Body of pancreas (tissue), 4 donors: ENCODE measurements at places on chromosomes 6 and 20.

- no peak for DNase-seq
- no peaks in the 10 kb centered on the region for H3K27me3 ChIP-seq
- H3K27ac ChIP-seq = no peak overlapping the region
- H3K4me3 ChIP-seq = no peak overlapping the region
- H3K4me1 ChIP-seq = no peaks in the 10 kb centered on the region
These were observed 70.6 kb downstream of the CDC40 start for GRCh38 chr6:110250838-110251237.

DNA sequence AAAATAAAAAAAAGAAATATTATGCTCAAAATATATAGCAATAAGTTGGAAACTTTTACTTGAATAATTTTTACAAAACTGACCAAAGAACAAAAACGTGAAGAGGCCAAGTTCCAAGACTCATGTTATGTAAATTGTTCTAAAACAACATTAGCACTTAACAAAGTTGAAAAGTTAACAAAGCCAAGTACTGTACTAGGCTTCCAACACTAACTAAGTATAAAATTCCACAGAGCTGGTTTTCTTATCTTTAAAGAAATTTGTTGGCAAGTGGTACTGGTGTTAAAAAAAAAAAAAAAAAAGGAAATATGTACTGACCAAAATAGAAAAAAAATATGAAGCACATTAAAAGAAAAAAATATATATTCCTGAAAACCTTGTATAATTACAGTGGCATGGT is 127.8 kb downstream of the SLC16A10 start:
- DNase-seq = no peak
- peak overlapping the region; percentile 24 for H3K27ac ChIP-seq
- H3K27me3 ChIP-seq = no peaks in the 10 kb centered on the region
- H3K36me3 ChIP-seq = no peaks in the 10 kb centered on the region
- no peak overlapping the region for H3K4me3 ChIP-seq
- peaks cover 13% of the 10 kb centered on the region for H3K4me1 ChIP-seq

DNA sequence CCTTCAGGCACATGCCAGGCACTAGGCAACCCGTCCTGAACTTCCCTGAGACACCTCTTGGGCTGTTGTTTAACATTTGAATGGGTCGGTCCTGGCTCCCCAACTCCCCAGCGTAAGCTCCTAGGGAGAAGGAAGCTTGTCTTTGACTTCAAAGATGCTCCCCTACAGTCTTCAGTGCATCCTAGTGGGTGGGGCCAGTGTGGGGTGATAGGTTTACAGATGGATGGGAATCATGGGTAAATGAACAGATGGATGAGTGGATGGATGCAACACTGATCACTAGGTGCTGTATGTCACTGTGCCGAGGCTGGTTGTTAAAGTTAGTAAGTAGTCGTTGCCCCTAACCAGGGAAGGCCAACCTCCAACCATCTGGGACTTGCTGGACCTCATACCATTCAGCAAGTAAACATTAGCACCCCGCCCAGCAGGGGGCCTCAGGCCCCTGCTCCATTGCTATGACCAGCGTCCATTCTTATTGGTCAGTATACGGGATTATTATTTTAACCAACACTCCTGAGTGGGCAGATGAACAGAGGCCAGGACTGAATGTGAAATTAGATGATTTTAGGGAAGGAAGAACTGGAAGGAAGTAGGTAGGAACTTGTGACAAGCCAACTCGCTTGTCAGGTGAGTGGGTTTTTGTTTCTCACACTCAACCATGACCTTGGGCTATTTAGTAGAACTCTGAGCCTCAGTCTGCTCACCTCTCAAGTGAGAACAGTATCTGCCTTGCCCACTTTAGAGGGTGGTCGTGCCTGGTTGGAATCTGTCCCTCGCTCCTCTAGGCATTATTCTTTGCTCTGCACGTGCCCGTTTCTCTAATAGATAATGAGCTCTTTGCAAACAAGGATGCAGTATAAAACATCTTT is 82.9 kb upstream of the FOXP4 start:
- H3K4me1 ChIP-seq = no peaks in the 10 kb centered on the region
- no peak overlapping the region for H3K27ac ChIP-seq
- no peaks in the 10 kb centered on the region for H3K36me3 ChIP-seq
- no peaks in the 10 kb centered on the region for H3K27me3 ChIP-seq
- no peak overlapping the region for H3K4me3 ChIP-seq

GRCh38 chr20:20229595-20229994 is 138.3 kb upstream of the INSM1 start:
- DNase-seq = no peak
- no peak overlapping the region for H3K4me3 ChIP-seq
- H3K36me3 ChIP-seq = no peaks in the 10 kb centered on the region
- no peak overlapping the region for H3K27ac ChIP-seq
- H3K27me3 ChIP-seq = no peaks in the 10 kb centered on the region

GRCh38 chr6:116528780-116529179 is 16.7 kb downstream of the TRAPPC3L start:
- H3K27me3 ChIP-seq = peaks cover 3% of the 10 kb centered on the region
- no peaks in the 10 kb centered on the region for H3K36me3 ChIP-seq
- no peak overlapping the region for H3K4me3 ChIP-seq
- no peak for DNase-seq

- no peaks in the 10 kb centered on the region for H3K36me3 ChIP-seq
- no peak for DNase-seq
- H3K27ac ChIP-seq = no peak overlapping the region
- no peak overlapping the region for H3K4me3 ChIP-seq
- H3K27me3 ChIP-seq = no peaks in the 10 kb centered on the region
These were observed 89.2 kb upstream of the STMND1 start for GRCh38 chr6:17012421-17013225.

DNA sequence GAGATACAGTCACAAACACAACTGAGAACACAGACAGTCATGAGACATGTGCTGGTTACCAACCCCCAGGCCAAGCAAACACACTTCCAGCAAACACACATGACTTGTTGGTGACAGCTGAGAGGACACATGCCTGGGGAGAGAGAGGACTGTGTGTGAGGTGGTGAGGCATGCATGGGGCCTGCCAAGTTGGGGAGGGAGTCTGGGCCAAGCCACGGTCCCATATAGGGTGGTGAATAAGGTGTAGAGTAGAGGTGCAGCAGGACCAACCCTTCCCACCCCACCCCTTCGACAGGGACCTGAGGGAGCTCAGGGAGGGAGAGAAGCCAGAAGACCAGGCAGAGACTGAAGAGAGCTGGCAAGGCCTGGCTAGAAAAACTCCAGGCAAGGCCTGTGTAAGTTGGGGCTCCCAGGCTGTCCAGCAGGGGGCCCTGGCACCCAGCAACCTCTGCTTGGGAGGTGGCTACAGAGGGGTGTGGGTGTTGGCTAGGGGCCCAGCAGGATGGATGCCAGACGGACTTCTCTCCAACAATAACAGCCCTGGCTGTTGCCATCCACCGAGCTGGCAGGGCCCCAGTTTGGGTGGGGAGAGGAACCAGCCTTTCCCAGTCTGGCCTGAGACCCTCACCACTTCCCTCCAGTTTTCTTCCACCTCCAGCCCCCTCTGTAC is 2.0 kb upstream of the SLC29A1 start:
- H3K4me3 ChIP-seq = no peak overlapping the region
- H3K27ac ChIP-seq = peak overlapping the region; percentile 93
- H3K4me1 ChIP-seq = peaks cover 90% of the 10 kb centered on the region
- no peaks in the 10 kb centered on the region for H3K27me3 ChIP-seq

DNA sequence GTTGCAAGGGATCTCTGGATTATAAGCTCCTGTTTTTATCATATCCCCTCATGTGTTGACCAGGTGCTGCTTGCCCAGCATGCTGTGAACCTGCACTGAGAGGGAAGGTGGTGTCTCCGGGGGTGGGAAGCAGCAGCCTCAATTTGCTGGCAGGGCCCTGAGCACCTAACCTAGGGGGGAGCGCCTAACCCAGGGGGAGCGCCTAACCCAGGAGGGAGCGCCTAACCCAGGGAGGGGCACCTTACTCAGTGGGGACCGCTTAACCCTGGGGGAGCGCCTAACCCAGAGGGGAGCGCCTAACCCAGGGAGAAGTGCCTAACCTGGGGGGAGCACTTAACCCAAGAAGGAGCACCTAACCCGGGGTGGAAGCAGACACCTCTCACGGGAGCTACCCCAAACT is 83.3 kb upstream of the QKI start:
- no peaks in the 10 kb centered on the region for H3K27me3 ChIP-seq
- no peaks in the 10 kb centered on the region for H3K36me3 ChIP-seq
- H3K4me1 ChIP-seq = no peaks in the 10 kb centered on the region

- no peaks in the 10 kb centered on the region for H3K4me1 ChIP-seq
- no peak for DNase-seq
- H3K4me3 ChIP-seq = no peak overlapping the region
These were observed 44.1 kb downstream of the GJA1 start for GRCh38 chr6:121479486-121480098.

DNA sequence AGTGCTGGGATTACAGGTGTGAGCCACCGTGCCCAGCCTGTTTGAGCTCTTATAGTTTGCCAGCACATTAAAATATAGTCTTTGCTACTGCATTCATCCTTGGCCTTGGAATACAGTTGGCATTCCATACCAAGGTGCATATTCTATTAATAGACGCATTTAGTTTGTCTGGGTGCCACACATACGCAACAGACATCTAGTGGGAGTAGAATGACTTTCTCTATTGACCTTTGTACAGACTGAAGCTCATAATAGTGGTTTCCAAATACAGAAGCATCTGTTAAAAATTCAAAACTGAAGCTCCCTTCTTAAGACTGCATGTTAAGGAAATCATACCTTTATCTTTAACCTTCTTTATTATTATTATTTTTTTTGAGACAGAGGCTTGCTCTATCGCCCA is 46.7 kb upstream of the FNDC1 start:
- H3K27me3 ChIP-seq = no peaks in the 10 kb centered on the region
- H3K27ac ChIP-seq = no peak overlapping the region
- H3K36me3 ChIP-seq = no peaks in the 10 kb centered on the region
- H3K4me3 ChIP-seq = no peak overlapping the region
- peaks cover 5% of the 10 kb centered on the region for H3K4me1 ChIP-seq

DNA sequence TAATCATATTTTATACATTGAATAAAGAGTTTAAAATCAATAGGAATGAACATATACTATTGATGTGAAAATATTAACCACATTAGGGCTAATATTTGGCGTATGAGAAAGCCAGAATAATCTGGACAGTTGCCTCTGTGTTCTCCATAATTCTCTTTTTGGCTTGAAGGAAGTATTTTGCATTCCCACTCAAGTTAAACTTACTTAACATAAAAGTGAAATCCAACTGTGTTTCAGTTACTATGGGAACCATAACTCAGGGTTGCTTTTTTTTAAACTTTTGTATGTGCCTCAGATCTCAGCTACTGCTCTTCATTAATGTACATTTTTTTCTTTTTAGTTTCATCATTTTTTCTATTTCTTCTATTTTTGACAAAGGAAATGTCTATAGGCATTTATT is 479.8 kb downstream of the NKAIN2 start:
- H3K4me1 ChIP-seq = no peaks in the 10 kb centered on the region
- H3K36me3 ChIP-seq = no peaks in the 10 kb centered on the region
- H3K27ac ChIP-seq = no peak overlapping the region
- H3K27me3 ChIP-seq = no peaks in the 10 kb centered on the region
- DNase-seq = no peak

- no peaks in the 10 kb centered on the region for H3K36me3 ChIP-seq
- no peak overlapping the region for H3K4me3 ChIP-seq
- DNase-seq = no peak
- H3K27ac ChIP-seq = no peak overlapping the region
- H3K4me1 ChIP-seq = no peaks in the 10 kb centered on the region
These were observed 56.4 kb downstream of the ALDH5A1 start for GRCh38 chr6:24551139-24551538.

DNA sequence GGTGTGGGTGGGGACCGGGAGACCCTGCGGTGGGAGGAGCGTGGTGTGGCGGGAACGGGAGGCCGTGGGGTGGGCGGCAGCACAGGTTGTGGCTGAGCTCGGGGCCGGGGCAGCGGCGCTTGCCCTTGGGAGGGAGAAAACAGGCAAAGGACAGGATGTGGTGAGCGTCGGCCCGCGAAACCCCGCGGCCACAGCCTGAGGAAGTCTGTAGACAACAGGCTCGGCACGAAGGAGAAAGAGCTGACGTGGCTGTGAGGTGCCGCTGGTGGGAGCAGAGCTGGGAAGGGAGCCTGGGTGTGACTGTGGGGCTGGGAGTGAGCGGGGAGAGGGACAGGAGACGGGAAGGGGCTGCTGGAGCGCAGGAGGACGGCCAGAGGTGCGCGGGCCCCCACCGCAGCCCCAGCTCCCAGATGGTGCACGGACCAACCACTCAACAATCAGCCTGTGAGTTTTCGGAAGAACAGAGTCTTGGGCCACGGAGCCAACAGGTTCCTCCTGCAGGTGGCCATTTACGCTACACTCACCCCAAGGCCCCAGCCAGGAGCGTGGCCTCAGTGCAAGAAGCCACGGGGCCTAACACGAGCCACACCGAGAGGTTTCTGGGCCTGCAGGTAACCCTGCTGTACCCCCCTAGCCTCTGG is 202.8 kb downstream of the DLL1 start:
- H3K27ac ChIP-seq = no peak overlapping the region
- no peaks in the 10 kb centered on the region for H3K27me3 ChIP-seq
- H3K4me1 ChIP-seq = no peaks in the 10 kb centered on the region
- DNase-seq = no peak
- H3K36me3 ChIP-seq = no peaks in the 10 kb centered on the region

DNA sequence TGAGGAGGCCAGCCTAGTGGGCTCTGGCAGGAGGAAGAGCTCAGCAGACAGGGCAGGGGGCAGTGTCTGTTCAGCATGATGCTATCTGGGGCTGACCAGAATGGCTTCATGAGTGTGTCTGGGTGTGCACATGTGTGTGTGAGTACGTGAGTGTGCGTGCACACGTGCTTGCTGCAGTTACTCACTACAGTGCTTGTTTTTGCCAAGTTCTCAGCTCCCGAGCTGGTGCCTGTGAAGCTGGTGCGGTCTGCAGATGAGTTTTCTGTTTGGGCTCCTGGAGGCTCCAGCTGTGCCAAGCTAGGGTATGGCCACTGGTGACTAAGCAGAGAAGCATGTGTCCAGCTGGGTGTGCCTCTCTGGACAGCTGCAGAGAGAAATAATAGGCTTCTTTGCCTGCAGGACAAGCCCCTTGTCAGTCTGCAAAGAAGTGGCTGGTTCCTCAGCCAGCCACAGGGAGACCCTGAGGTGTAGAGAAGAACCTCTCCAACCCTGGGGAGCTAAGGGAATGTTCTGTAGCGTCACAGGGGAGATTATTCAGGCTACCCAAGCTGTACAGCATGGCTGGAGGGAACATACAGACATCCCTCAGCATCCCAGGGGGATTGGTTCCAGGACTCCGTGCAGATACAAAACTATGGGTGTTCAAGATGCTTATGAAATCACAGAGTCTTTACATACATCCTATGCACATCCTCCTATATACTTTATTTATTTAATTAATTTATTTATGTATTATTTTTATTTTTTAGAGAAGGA is 40.2 kb upstream of the FAM50B start:
- no peak overlapping the region for H3K4me3 ChIP-seq
- H3K27ac ChIP-seq = no peak overlapping the region
- peaks cover 35% of the 10 kb centered on the region for H3K4me1 ChIP-seq
- no peaks in the 10 kb centered on the region for H3K27me3 ChIP-seq

- no peaks in the 10 kb centered on the region for H3K4me1 ChIP-seq
- no peaks in the 10 kb centered on the region for H3K27me3 ChIP-seq
These were observed 13.2 kb downstream of the CCN2 start for GRCh38 chr6:131937703-131938631.

GRCh38 chr20:19849341-19850197 is 91.5 kb downstream of the RIN2 start:
- no peak overlapping the region for H3K4me3 ChIP-seq
- H3K27ac ChIP-seq = no peak overlapping the region
- no peaks in the 10 kb centered on the region for H3K4me1 ChIP-seq
- no peaks in the 10 kb centered on the region for H3K36me3 ChIP-seq

- H3K27ac ChIP-seq = no peak overlapping the region
- no peaks in the 10 kb centered on the region for H3K4me1 ChIP-seq
- no peaks in the 10 kb centered on the region for H3K27me3 ChIP-seq
- DNase-seq = no peak
These were observed 16.5 kb downstream of the MDFI start for GRCh38 chr6:41654698-41655151.
